Activated B cell treated with CpG ODN at 0.5 μM for 24 hours (primary cell): ENCODE measurements at places on chromosomes 5 and 9. TPM values are rescaled to one million over a fixed set of nuclear protein-coding genes. Genes with fewer than 3 reads are reported as not detected.

Gene KIAA0825
- 1.4 and 2.3 TPM in 2 replicates for total RNA-seq

Gene TRIM36
- 7.5 and 8.9 TPM in 2 replicates for total RNA-seq

Gene CDC25C
- 0.42 TPM in 1 of 2 replicates, not detected in the other for total RNA-seq

Gene C5
- 3.2 and 3.5 TPM in 2 replicates for total RNA-seq

Gene CTSV
- total RNA-seq, result not detected in 2 replicates

Gene G3BP1
- 227 and 239 TPM in 2 replicates for total RNA-seq

Gene ACSL6
- total RNA-seq, result 0.05 and 0.20 TPM in 2 replicates

Gene C8G
- total RNA-seq, result 0.69 and 3.4 TPM in 2 replicates

Gene ZNF462
- not detected in 2 replicates for total RNA-seq

Gene ZNF300
- total RNA-seq, result 9.4 and 10.9 TPM in 2 replicates

Gene UNC13B
- 0.53 and 0.78 TPM in 2 replicates for total RNA-seq

Gene OR1Q1
- not detected in 2 replicates for total RNA-seq
